ENCODE measurements at places on chromosomes 3 and 15.

DNA sequence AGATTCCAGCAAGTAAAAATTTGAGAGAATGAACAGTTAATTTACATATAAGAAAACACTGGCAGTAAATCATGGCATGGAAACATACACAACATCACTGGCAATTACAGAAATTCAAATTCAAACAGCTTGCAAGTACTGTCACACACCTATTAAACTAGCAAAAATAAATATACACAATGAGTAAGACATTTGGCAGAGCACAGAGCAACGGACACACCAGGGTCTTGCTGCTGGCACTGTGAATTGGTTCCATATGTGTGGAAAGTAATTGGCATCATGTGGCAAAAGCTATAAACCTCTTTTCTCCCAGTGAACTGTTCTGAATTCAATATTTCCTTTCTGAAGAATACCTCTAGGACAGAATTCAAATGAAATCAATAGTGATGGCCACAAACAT, 78.3 kb downstream of the LRRK1 start:
- DNase-seq, result no peak

DNA sequence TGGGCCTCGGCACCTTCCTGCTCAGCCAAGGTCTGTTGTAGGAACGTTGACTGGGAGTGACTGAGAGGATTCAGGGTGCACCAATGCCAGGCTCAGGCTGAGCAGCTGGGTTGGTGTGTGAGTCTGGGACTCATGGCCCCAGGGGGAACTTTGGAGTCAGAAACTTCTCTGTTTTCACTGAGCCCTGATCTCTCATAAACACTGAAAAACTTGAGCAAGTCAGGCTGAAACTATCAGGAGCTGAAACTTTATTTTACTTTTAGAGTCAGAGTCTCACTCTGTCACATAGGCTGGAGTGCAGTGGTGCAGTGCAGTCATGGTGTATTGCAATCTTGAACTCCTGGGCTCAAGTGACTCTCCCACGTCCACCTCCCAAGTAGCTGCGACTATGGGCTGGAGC, 3.0 kb downstream of the TRAK1 start:
- no peak for DNase-seq

DNA sequence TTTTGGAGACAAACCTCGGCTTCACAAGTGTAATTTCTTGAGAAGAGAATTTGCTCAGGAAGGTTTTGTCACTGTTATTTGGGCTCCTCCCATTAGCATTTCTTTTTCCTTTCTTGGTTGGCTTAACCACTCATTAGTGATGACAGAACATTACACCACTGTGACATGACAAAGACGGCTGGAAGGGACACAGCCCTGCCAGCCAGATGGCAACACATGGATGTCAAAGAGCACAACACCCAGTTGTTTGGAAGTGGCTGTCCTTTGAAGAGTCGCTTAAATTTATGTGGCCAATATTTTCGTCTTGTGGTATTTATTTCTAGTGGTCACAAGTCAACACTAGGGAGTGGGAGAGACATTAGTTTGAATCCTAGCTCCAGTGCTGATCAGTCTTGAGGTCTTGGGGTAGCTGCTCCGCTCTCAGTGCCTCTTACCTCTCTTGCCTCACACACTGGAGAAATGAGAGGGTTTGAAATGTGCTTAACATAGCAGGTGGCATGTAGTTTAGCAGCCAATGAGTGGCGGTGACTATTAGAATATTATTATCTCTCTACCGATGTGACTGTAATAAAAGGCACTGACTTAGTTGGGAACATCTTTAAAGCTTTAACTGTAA, 92.8 kb downstream of the FRMD4B start:
- no peak for DNase-seq

DNA sequence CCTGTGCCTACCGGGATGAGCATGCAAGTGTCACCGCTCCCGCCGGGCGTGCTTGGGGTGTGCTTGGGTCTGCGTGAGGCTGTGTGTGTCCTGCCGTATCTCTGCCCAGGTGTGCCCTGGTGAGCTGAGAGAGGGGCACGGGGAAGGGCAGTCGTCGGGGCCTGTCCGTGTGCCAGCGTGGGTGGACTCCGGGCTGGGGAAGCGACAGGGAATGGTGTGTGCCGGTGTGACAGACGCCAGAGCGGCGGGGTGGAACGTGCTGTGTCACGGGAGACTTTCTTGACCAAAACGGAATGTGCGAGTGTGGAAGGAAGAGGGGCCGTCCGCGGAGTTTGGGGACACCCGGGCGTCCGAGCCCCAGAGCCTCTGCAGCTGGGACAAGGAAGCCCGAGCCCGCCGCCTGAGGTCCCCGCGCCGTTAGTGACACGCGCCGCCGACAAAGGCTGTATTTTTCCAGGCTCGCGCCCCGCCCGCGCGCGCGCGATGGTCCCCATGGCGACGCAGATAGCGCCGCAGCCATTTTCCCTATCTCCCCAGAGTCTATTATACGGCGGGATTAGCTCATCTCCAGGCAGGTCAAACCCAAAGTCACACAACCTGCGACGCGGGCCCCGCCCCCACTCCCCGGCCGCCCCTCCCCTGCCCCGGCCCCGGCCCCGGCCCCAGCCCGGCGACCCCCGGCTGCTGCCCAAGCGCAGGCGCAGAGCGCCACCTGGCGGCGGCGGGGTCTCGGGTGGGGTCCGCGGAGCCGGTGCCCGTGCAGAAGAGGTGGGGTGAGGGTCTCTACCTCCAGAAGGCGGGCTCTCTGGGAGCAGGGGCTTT, 4.5 kb upstream of the GATA2 start:
- peak; percentile 21 for DNase-seq

DNA sequence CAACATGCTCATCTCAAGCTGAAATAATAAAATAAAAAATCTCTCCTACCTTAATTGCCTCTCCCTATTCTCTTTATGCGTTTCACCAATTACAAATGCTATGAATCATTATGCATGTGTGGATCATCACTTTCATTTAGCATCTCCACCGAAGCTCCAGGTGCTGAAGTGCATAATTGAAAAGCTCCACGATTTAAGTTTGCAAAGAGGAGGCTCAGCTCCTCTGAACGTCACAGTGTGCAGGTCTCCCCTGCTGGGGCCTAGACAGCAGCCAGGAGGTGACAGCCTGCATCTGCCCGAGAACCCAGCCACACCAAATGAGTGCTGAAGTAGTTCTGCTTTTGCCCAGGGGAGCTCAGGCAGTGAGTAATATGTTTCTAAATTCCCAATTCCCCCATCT, 60.5 kb upstream of the GLCE start:
- no peak for DNase-seq

DNA sequence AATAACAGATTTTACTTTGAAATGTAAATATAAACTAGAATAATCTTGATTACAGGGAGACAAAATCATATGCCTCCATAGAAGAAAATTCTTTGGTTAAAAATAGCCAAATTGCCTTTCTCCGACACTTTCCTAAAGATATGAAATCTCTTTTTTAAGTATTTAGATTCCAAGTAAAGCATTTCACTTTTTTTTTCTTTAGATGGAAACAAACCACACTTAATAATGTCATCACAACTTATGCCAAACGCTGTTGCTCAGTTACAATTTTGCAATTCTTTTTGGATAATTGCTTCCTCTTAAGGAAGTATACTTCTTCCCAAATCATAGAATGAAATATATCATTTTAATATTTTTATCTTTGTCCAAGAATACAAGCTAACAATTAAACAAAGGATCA, 294.1 kb upstream of the ARL6 start:
- DNase-seq, result no peak

DNA sequence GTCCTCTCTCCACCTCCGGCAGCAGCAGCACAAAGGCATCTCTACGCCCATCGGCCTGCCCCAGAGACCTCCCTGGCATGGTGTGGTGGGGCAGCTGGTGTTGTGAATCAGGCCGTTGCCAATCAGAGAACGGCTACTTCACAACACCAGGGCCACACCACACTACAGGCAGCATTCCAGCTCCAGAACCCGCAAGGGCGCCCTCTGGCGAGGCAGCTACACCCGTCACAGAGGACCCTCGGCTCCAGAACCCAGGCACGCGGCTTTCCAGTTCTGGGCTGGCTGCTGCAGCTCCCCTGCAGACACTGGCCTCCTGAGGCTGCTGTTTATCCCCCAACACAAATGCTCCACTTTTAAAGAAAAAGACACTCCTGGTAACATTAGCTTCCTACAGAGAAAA, 127.5 kb upstream of the TOPAZ1 start:
- no peak for DNase-seq

Measured in GF-D8 (cell line).